Effector CD4-positive, alpha-beta T cell (primary cell): ENCODE measurements at places on chromosomes 6 and 20.

DNA sequence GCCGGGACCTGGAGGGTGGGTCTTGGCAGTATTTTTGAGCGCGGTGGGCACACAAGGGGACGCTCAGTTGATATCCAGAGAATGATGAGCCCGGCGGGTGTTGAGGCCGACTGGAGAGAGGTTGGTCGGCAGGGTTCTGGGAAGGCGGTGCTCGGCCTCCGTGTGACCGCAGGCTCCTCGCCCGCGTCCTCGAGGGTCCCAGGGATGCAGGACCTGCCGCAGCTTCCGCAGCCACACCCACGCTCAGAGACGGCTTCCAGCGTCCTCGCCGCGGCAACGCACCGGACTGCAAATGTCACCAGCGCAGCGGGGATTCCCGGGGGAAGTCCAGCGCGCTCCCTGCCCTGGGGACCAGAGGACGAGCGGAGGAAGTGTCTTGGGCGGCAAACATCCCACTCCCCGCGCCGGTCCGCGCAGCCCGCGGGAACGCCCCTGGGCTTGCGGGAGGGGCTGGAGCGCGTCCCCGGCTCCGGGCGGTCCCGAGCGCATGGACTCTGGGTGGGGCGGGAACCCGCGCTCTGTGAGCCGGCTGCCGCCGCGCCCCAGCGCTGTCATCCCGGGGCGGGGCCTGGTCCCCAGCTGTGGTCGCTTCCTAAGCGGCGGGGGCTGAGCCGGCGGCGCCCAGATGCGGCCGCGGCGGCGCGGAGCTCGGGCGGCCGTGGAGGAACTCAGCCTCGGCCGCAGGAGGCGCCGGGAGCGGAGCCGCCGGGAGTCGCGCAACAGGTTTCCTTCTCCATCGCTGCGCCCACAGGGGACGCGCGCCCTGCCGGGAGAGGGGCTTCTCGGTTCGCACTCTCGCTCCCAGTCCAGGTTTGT lies at the start of gene STX11:
TSS of gene STX11 (plus strand) at position 624 of the 816 bp plus-strand sequence. CDS start 36,111 bp downstream, outside the sequence.
- DNase-seq = peak; percentile 51

DNA sequence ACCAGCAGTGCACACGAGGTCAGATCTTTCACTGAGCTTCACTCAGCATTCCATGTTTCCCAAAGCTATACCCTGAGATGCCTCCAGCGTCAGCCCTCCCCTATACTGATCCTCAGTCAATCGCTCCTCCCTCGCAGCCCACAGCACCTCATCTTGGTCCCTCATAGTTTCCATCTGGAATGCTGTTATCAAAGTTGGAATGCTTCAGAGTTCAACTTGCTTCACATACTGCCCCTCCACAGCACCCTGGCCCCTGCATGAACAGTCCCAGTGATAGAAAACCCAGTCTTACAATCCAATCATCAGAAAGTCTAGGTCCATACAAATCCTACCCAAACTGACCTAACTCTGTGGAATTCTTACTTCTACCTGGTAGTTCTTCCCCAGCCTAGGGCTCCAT lies 20.0 kb downstream of the SPAG4 start:
- no peak for DNase-seq

- DNase-seq = no peak
Observed at GRCh38 chr6:166330612-166331011, 11.7 kb downstream of the SFT2D1 start.

GRCh38 chr6:157521362-157522335 lies 140.7 kb downstream of the ZDHHC14 start:
- no peak for DNase-seq

DNA sequence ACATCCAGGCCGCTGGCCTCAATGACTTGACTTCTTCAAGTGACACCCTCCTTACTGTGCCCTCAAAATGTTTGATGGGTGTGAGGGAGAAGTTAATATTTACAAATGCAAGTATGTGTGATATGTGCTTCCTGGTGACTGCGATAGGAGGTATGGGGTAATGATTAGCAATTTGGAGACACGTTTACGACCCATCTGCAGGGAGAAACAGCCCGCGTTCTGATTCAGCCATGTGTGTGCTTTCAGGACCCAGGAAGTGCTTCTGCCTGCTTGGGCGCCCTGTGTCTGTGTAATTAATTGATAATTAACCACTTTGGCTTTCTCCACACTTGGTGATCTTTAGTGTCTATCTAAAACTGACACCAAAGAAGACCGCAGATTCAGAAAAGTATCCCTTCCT lies 25.0 kb downstream of the SIRPA start:
- no peak for DNase-seq

DNA sequence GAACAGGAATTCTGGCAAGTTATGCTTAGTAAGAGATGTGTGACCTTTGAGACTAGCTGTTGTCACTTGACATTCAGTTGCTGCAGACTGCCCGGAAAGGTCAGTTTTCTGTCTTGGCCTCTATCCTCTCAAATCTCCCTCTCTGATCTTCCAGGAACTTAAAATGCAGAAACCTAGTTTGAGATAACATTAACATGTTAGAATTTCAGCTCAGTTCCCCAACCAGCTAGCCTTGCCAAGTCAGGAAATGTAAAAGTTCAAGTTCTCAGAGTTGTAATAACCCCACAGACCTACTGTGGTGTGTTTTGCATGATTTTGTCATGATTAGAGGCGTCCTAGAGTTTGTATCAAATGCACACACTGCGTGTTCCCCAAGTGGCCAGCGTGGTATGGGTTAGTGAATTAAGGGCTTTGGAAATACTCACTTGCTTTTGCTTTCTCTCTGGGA lies 46.6 kb downstream of the DUSP22 start:
- no peak for DNase-seq

DNA sequence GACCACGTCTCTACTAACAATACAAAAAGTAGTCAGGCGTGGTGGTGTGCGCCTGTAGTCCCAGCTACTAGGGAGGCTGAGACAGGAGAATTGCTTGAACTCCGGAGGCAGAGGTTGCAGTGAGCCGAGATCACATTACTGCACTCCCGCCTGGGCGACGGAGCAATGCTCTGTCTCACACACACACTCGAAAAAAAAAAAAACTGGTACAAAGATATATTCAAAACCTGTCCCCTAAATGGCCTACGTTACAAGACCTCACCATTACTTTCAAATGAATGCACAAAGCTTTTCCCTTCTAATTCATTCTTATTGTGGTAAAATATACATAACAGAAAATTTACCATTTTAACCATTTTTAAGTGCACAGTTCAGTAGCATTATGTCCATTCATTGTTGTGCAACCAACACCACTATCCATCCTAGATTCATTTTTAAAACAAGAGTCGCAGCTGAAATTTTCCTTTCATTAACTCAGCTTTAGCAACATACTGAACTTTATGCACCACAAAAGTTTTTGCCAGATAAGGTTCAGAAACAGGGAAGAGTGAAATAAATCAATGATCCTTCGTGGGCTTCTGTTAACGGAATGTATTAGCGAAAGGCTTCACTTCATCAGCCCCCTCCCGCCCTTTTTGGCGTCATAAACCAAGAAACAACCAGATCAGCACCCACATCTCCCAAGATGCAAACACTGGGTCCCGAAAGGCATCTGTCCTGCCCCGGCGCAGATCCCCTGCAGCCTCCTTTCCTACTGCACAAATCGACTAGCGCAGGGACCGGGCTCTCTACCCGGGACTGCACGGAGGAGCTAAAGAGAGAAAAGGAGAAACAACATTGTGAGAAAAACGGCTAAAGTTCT lies 825 bp upstream of the FAM135A start:
- peak; percentile 5 for DNase-seq

DNA sequence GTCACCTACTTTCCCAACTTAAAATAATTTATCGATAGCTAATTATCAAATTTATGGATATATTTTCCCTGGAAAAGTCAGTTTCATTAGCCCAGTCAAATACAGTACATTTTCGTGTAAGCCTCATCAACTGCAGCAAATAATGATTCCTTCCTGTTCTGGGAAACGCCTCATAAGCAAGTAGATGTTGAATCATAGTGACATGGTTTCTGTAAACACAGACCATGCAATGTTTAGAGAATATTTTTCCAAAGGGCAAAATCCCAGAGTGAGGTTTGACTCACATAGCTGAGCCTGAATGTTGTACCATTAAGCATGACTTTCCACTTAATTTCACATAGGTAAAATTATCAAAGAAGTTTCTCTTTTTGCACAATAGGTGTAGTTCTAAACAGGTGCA lies 16.7 kb upstream of the VNN1 start:
- no peak for DNase-seq

DNA sequence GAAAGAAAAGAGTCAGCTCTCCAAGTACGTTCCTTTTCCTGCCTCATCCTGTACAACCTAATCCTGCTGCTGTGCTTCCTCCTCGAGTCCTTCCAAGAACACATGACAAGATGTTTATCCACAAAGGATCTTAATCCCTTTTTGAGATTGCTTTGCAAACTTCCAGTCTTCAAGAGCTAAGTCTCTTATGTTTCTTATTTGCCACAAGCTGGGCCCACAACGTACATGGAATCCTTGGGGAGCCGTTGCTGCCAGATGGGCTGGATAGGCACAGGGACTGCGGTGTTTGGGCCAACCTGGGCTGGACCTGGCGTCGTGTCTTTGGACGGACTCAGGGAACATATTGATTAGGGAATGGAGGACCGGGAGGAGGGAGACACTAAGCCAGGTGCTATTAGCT lies 79.7 kb upstream of the AFDN start:
- no peak for DNase-seq

GRCh38 chr6:8065519-8065911 lies 1.3 kb upstream of the BLOC1S5 start:
- DNase-seq = no peak

DNA sequence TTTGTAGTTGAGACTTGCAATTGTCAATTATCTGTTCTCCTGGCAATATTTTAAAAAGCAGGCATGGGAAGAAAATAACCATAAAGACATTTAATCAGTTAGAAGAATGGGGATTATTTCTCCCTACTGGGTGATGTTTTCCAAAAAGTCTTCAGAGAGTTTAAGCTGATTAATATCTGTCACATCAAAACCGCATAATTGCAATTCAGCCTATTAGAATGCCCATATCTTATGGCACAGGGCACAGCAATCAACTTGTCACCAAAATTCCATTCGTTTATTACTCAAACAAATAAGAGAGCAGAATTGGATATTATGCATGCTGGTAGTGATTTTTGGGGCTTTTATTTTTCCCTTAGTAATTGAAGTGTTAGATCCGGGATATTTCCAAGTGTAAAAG lies 218.7 kb downstream of the RNF144B start:
- no peak for DNase-seq

- no peak for DNase-seq
Observed at GRCh38 chr6:159913862-159914564, 23.2 kb downstream of the MAS1 start.

GRCh38 chr20:37395921-37396415 lies 50.0 kb downstream of the SRC start:
- DNase-seq = no peak

DNA sequence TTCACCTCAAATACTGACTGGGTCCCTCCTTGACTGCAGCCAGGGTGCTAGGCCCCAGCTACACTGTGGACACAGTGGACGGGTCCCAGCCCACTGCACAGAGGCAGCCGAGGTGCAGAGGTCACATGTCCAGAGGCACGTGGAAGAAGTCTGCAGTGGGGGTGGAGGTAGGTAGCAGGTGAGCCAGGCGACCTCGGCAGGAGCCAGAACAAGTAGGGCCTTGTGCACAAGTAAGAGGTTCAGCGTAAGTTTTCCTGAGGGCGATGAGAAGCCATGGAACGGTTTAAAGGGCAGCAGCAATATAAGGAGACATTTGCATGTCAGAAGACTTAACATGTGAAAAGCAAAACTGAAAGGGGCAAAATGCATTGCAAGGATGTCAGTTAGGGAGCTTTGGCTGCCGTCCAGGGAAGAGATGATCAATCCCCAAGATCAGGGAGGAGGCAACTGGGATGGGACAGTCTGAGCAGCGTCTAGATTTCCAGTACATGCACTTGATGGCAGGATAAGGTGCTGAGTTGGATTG lies 49.7 kb upstream of the SNX9 start:
- DNase-seq = no peak

GRCh38 chr6:24554474-24554873 lies 59.7 kb downstream of the ALDH5A1 start:
- DNase-seq = no peak
